ENCODE measurements at places on chromosomes 6 and 20.

DNA sequence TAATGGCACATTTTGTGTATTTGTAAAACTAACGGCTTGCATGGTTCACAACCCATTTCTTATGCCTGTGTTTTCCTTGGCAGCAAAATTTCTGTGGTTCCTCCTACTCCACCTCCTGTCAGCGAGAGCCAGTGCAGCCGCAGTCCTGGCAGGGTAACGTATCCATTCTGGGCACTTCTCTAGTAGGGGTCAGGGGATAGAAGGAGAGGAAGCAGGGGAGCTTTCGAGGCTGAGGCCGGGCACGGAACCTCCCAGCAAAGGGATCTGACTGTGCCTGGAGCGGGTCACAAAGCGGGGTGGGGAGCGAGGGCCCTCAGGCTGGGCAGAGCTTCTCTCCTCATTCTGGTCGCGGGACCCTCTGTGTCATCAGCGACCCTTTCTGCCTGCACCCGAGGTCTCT is 58.4 kb downstream of the SYTL3 start:
- no peak for DNase-seq

GRCh38 chr6:43927532-43928210 is 157.7 kb downstream of the VEGFA start:
- no peak for DNase-seq

DNA sequence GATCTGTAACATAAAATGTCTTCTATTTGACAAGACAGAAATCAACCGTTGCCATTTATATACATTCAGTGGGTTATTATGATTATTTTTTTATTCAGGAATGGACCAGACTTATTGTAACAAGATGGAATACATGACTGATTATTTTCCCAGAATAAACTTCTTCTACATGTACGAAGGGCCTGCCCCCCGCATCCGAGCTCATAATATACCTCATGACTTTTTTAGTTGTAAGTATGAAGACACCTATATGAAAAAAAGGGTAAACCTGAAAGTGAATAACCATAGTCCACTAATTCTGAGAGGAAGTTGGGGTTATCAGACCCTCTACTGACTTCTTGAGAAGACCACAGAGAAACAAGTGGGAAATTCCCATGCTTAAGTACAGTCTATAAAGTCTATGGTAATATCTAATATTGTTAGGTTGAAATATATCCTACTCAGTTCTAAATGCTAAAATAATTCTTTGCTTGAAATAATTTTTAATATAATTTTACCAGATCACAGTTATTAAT is 15.9 kb downstream of the OR2A4 start:
- DNase-seq: no peak

GRCh38 chr20:22584922-22585785 is 782 bp upstream of the FOXA2 start:
- DNase-seq: no peak

DNA sequence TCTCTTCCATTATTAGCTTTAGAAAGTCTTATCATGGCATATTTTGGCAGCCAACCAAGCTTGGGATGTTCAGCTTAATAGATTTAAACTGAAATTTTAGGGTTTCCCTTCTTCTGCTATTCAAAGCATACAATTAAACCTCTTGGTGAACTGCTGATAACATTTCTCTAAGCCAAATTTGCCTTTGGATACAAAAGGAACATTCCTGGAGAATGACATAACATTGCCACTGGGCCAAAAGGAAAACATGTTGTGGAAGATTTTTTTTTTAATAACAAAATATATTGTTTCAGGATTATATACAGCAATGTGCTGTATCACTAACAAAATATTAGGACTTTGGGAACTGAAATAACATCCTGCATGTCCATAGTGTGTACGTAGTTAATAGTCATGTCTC is 215.1 kb upstream of the TBX18 start:
- no peak for DNase-seq

DNA sequence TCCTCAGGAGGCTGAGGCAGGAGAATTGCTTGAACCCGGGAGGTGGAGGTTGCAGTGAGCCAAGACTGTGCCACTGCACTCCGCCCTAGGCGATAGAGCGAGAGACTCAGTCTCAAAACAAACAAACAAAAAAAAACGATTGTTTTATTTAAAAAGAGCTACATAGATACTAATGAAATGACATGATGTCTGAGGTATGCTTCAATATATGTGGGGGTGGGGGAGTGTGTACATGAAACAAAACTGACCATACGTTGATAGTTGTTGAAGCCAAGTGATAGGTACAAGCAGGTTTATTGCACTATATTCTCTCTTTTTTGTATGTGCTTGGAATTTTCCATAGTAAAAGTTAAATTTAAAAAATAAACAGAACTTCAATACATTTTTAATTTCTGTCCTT is 240.1 kb downstream of the TFAP2A start:
- DNase-seq: no peak

DNA sequence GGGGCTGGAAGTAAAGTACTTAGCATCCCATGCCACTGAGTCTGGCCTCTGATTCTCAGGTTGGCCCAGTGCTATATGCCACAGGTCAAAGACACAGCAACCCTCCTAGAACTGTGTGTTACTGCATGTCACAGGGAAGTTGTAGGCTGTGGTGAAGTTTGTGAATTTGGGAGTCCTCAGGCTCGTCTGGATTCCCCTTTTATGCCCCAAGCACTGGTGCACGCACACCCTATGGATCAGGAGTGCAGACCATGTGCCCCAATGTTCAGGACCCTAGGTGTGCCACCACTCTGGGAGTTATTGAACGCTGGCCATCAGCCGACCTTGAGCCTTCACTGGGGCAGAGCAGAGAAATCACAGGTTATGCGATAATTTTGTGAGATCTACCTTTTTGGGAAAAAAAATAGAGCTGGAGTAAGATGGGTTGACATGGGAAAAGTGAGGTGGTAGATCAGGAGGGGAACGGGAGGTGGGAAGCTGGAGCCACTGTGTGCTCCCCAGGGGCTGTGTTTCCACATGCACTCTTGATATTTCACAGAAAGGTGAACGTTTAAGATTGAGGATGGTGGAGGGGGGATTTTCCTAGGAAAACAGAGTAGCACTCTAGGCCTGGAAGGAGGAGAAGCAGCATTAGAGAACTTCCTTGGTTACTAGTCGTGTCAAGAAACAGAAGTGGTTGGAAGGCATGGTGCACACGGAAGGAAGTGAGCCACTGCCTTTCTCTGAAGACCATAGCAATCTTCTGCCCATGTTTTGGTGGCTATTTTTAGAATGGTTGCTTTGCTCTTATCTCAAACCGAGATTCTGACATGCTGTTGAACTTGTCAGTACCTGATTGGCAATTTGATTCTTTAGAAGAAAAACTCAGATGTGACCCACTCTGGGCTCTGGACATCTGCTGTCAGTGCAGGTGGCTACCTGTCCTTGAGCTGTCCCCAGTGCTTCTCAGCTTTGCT is 44.1 kb downstream of the DUSP22 start:
- no peak for DNase-seq

DNA sequence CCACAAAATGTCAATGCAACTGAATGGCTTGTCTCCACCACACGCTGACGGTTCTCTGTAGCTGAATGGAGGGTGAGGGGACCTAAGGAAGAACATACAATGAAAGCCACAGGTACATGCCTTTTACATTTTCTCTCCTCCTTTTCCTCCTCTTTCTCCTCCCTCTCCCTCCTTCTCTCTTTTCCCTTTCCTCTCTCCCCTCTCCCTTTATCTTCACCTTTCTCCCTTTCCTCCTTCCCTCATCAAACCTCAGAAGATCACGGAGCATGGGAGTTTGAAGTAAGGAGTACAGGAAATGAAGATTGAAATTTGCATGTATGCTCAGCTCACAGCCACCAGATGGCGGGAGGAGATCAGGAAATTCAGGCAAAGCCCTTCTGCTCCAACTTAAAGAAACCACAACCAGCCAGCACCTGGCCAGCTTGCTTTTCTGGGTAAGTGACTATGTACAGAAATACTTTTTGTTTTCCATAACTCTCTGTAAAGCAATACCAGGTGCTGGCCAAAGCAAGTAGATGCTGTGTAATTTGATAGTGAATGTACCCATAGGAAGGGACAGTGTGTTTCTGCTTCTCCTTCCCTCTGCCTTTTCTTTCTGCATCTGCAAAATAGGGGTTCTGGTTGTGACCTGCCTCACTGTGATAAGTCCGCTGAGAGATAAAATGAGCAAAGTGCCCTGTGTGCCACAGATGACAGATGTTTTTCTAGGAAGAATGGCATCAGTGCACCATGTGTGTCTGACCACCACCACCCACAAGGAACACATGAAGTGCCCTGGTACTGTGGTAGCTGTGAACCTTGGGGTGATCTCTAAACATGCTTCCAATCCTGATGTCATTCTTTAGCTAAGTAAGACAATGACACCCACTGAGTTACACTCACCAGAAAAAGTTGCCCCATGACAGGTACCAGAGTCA is 18.6 kb upstream of the FOXO3 start:
- DNase-seq: peak; percentile 57

DNA sequence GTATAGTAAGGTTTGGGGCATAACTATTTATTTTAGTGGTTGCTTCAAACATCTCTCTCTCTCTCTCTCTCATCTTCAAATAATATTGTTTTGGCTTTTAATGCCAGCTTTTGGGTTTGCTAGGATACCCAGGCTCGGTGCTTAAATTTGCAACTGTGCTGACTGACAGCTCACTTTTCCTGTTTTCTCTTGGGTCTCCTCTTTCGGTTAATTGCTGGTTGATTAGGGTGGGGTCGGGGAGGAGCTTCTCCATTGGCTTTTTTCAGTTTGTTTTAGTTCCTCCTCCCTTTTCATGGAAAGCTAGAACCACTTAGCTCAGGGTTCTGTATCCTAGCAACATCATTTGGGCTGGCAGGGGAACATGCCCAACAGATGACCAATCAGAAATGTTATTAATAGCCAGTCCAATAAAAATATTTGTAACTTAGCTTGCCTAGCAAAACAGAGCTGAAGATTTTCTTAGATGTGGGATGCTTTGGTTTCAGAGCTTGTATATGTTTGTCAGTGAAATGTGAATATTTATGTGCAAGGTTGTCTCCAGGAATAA is 11.3 kb downstream of the TFAP2B start:
- no peak for DNase-seq

- DNase-seq: no peak
These were observed 117.1 kb upstream of the PREP start for GRCh38 chr6:105519954-105520353.

DNA sequence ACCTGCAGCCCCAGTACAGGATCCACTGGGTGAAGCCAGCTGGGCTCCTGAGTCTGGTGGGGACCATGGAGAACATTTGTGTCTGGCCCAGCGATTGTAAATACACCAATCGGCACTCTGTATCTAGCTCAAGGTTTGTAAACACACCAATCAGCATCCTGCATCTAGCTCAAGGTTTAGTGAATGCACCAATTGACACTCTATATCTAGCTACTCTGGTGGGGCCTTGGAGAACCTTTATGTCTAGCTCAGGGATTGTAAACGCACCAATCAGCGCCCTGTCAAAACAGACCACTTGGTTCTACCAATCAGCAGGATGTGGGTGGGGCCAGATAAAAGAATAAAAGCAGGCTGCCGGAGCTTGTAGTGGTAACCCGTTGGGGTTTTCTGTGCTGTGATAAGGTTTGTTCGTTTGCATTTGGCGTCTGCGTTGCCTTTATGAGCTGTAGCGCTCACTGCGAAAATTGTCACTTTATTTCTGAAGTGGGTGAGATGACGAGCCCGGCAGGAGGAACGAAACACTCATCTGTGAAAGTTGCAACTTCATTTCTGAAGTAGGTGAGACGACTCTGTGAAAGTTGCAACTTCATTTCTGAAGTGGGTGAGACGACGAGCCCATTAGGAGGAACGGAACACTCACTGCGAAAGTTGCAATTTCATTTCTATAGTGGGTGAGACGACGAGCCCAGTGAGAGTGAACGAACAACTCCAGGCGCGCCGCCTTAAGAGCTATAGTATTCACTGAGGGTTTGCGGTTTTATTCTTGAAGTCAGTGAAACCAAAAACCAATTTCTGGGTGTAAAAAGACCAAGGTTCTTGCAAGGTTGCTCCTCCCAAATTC is 31.1 kb downstream of the SERPINB6 start:
- DNase-seq: peak; percentile 65

- no peak for DNase-seq
These were observed 25.3 kb downstream of the MDN1 start for GRCh38 chr6:89794324-89794723.

- DNase-seq: no peak
These were observed 5.8 kb downstream of the OLIG3 start for GRCh38 chr6:137488150-137489045.

DNA sequence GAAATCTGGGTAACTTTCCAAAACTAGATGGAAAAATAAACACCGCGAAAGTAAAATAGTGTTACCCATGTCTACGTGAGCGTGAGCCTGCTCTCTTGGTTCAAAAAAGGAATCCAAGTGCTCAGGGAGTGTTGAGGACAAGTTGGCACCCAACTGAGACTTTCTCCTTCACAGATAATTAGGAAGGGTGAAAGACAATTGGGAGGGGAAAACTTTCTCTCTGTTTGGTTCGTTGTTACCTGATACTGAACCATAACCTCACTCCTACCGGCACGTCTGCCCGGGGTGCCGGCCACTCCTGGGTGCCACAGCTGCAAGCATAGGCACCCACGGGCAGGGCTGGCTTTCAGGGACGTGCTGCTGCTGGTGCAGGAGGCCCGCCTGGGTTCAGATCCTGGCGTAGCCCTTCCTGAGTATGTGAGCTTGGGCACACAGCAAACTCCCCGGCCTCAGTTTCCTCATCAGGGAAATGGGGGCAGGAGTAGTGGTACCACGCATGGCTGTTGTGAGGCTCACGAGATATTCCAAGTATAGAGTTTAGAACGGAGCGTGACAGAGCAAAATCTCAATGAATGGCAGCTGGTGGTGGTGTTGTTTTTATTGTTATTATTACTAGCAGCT is 38.2 kb upstream of the PMEPA1 start:
- no peak for DNase-seq

- no peak for DNase-seq
These were observed 178.4 kb upstream of the SUPT3H start for GRCh38 chr6:45555981-45556771.

DNA sequence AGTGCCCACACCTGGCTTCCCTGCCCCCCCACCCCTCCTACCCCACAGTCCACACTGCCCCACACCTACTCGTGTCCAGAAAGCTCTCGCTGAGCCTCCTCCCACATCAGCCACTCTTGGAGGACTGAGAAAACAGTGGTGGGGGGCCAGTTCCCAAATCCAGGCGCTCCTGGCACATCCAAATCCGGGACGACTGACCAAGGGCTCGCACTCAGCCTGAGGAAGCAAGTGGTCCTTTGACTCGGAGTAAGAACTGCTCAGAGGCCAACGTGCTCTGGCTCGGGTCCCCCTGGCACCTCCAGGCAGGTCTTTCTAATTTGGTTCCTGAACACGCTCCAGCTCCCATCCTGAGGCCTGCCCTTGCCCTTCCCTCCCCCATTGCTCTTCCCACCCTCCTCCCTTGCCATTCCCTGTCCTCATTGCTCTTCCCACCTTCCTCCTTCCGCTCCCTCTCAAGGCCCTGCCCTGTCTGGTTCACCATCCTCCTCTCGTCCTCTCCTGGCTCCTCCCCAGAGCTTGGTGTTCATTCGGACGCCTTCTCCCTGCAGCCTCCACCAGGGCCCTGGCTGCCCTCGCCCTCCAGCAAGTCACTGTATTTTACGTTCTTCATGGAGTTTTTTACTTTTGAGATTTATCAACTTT is 83.6 kb downstream of the THBS2 start:
- DNase-seq: no peak

All from T follicular helper cell (primary cell).